ENCODE measurements at places on chromosomes 12 and 14. TPM values are rescaled to one million over a fixed set of nuclear protein-coding genes. Genes with fewer than 3 reads are reported as not detected.

- no peak overlapping the region for H3K27ac ChIP-seq
- H3K36me3 ChIP-seq, result no peaks in the 10 kb centered on the region
- H3K4me3 ChIP-seq, result no peak overlapping the region
- H3K4me1 ChIP-seq, result no peaks in the 10 kb centered on the region
These were observed 56.1 kb upstream of the VASH1 start for GRCh38 chr14:76705214-76705613.

- H3K4me3 ChIP-seq, result no peak overlapping the region
- no peaks in the 10 kb centered on the region for H3K36me3 ChIP-seq
- no peaks in the 10 kb centered on the region for H3K27me3 ChIP-seq
- H3K4me1 ChIP-seq, result no peaks in the 10 kb centered on the region
These were observed 483.9 kb downstream of the AACS start for GRCh38 chr12:125549171-125549570.

- no peaks in the 10 kb centered on the region for H3K36me3 ChIP-seq
- H3K4me3 ChIP-seq, result no peak overlapping the region
- no peak for DNase-seq
- H3K4me1 ChIP-seq, result peaks cover 13% of the 10 kb centered on the region
These were observed 130.9 kb downstream of the SAMD4A start for GRCh38 chr14:54697803-54698202.

GRCh38 chr12:69666798-69667197, 32.3 kb downstream of the BEST3 start:
- no peaks in the 10 kb centered on the region for H3K36me3 ChIP-seq
- no peaks in the 10 kb centered on the region for H3K4me1 ChIP-seq
- peaks cover 23% of the 10 kb centered on the region for H3K27me3 ChIP-seq
- H3K4me3 ChIP-seq, result no peak overlapping the region
- DNase-seq, result no peak

- no peaks in the 10 kb centered on the region for H3K36me3 ChIP-seq
- H3K27ac ChIP-seq, result no peak overlapping the region
- no peak overlapping the region for H3K4me3 ChIP-seq
- peaks cover 11% of the 10 kb centered on the region for H3K4me1 ChIP-seq
These were observed 79.9 kb upstream of the SSTR1 start for GRCh38 chr14:38127784-38128183.

GRCh38 chr14:88143810-88144209, 138.9 kb downstream of the GPR65 start:
- no peaks in the 10 kb centered on the region for H3K36me3 ChIP-seq
- no peak overlapping the region for H3K27ac ChIP-seq
- DNase-seq, result no peak
- peaks cover 12% of the 10 kb centered on the region for H3K27me3 ChIP-seq

Gene BEGAIN
- total RNA-seq, result 0.70 TPM

Gene NFATC4
- not detected for total RNA-seq
